Fibroblast of upper back skin (primary cell): ENCODE measurements at places on chromosomes 7 and 10.

GRCh38 chr10:132130286-132131265 lies 56.2 kb upstream of the DPYSL4 start:
- DNase-seq: no peak

- DNase-seq: no peak
Measured at GRCh38 chr10:68221196-68221595, 10.7 kb downstream of the ATOH7 start.

DNA sequence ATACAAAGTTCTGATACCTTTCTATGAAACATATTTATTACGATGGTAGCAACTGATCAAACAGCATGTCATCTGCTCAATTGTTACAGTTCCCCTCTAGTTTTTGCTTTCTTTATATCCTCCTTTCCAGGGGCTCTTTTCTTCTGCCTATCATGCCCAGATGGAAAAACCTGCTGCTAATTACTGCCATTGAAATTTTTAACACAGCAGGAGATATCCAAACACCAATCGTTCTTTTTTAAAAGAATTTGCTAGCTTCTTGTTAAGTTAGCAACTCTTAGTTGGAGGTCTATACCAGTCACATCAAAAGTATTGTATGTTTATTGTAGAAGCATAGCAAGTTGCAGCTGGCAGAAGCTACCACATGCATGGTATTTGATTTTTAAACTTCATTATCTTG lies 768.5 kb downstream of the NXPH1 start:
- no peak for DNase-seq

GRCh38 chr7:128307061-128307460 lies 36.6 kb downstream of the RBM28 start:
- DNase-seq: no peak

DNA sequence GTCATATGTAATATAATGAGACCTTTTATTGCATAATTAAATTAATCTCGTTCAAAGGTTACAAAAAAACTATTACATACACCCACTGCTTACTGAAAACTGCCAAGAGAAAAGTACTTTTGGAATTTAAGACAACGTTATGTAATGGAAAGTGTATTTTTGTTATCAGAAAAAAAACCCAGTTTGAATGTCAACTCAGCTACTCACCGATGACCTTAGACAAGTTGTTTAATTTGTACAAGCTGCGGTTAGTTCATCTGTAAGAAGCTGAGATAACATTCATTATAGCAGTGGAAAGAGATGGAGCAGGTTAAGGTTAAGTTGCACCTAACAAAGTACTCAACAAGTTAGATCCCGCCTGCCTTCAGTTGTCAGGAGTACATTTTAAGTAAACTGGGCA lies 1.1 kb downstream of the PSMA2 start:
- no peak for DNase-seq

DNA sequence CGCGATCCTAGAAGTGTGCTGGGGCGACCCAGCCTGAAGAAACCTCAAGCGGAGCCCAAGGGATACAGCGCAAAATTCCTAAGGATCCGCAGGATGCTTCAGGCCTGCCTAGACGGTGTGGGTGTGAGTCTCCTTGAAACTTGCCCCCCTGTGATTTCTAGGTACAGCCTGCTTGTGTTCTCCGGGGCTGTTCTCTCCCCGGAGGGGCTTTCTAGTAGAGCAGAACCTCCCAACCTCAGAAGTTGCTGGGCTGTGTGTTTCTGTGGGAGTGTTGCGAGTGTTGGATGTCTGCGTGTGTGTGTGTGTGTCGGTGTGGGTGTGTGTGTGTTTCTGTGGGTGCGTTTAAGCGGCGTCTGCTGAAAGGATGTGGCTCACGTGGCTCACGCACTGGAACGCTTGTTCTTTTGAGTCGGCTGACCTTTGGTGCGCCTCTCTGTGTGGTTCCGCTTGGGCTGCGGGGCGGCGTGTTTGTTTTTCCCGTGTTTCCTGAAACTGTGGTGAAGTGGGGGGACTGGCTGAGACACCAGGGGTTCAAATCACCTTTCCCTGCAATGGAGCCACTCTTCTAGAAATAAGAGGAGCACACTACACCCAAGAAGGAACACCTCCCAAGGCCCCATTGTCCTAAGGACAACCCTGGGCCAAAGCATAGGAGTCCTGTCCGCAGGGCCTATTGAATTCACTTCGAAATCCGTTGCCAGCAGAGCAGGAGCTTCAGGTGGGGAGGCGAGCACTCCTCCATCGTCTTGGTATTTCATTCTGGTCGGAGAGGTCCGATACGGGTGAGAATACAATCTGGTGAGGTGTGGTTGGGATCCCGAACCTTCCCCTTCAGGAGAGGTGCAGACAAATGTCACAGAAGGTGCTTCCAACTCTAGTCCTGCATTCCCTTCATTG lies 25.1 kb upstream of the ZNF273 start:
- no peak for DNase-seq

- no peak for DNase-seq
Measured at GRCh38 chr10:113754125-113754524, 2.6 kb downstream of the PLEKHS1 start.
